ENCODE measurements at places on chromosomes 5 and 9.

DNA sequence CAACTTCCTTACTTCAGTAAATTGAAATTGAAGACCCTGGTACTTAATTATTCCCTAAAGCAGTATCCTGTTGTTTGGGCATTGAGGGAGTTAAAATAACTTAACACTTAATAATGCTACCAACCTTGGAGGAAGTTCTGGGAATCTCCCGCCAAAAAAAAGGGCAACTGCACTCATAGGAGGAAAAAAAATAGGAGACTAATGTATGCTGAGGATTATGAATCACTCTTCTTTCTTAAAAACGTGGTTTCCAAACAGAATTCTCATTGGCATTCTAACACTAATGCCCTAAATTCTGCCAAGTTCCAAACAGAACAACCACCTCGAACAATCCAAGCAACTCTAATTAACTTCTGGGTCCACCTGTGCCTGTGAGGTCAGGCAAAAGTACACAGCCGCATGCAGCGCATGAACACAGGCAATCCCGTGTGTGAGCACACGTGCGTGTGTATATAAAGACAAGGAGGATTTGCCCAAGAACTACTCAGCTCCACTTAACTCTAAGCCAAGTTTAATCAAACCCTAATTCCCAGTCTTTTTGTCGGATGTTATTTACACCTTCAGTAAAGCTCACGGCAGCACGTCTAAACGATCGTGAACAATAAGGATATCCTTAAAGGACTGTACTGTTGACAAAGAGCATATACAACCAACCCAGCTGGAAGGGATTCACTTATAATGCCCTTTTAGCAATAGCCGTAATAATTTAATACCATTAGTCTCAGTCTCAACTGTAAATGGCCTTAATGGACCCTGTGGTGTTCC is 78.4 kb downstream of the EBF1 start:
- no peak for DNase-seq

DNA sequence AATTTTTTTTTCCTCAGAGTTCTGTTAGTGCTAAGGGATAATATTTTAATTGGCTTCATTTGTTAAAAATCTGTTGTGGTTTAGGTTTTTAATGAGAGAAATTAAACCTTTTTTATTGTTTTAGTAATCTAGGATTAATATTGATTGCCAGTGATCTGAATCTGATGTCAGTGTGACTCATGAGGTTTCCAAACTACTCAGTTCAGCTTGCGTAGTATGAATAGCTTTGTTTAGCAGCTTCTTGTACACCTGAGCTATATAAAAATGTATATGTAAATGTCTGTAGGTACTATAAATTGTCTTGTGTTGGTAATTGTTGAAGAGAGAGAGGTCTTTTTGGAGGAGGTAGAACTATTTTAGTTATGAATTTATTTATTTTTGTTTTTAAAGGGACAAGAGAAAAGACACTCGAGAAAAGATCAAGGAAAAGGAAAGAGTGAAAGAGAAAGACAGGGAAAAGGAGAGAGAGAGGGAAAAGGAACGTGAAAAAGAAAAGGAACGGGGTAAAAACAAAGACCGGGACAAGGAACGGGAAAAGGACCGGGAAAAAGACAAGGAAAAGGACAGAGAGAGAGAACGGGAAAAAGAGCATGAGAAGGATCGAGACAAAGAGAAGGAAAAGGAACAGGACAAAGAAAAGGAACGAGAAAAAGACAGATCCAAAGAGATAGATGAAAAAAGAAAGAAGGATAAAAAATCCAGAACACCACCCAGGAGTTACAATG is 26.3 kb downstream of the SREK1 start:
- DNase-seq = no peak

- DNase-seq = no peak
Observed at GRCh38 chr9:9275601-9276000, 1337.2 kb downstream of the PTPRD start.

- no peak for DNase-seq
Observed at GRCh38 chr9:21993893-21994555, at the start of gene CDKN2A. CDKN2A (minus strand) TSS chr9:21994392.

Measured in SW 1271 (cell line).